ENCODE measurements at places on chromosomes 3 and 15.

DNA sequence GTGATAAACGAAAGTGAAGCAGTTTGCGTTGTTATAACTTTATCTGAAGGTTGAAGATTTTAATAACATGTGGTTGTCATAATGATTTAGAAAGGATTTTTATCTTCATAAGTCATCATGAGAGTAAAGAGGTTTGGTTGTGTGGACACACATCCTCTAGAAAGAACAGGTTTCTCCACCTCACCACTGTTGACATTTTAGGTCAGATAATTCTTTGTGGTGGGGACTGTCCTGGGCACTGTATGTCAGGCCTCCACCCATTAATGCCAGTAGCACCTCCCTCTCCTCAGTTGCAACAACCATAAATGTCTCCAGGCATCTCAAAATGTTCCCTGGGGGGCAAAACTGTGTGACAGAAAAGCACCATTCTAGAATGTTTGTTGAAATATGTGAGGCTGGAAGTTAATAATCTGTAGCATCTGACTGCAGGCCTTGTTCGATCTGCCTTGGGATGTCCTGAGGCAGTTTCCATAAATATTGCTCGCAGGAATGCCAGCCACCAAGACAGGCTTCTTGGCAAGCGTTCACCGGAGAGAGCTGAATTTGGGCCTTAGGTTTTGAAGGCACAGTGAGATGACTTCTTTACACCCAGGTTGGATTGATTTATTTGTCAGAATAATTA lies 100.1 kb downstream of the ADAMTSL3 start:
- no peak overlapping the region for H3K4me3 ChIP-seq
- no peak for DNase-seq
- H3K27me3 ChIP-seq = no peaks in the 10 kb centered on the region

DNA sequence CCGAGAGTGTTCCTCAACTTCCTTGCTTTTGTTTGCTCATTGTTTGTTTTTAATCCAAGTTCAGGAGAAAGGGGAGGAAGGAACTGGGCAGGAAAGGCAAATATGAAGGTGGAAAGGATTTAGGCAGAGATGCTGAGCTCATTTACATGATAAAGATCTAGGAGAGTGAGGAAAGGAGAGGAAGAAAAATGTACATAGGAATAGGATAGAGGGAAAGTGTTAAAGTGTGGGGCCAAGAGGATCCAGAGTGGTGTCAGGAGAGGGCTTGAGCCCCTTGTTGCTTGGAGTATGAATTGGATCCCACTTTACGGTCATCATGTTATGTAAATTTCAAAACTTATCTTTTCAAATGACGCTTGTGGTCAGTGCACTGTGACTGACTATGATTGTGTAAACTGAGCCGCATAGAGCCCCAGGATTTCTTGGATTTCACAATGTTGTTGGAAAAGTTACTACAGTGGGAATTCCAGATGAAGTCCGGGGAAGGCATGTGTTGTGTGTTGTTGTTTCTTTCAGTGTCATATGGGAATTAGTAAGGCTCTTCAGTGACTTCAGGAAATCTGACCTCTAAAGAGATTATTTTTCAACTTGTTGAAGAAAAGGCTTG lies 15.0 kb upstream of the PLD1 start:
- H3K27ac ChIP-seq = no peak overlapping the region
- DNase-seq = no peak
- H3K4me3 ChIP-seq = no peak overlapping the region
- H3K27me3 ChIP-seq = no peaks in the 10 kb centered on the region

DNA sequence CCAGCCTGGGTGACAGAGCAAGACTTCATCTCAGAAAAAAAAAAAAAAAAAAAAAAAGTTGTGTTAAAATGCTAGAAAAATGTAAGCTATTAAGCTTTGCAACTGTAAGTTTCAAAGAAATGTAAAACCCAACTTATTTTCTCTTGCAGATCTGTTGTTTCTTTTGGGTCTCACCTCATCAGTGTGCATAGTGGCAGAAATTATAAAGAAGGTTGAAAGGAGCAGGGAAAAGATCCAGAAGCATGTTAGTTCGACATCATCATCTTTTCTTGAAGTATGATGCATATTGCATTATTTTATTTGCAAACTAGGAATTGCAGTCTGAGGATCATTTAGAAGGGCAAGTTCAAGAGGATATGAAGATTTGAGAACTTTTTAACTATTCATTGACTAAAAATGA lies 25.6 kb downstream of the ASTE1 start:
- no peak overlapping the region for H3K27ac ChIP-seq
- no peak overlapping the region for H3K4me3 ChIP-seq
- H3K36me3 ChIP-seq = no peaks in the 10 kb centered on the region
- no peaks in the 10 kb centered on the region for H3K4me1 ChIP-seq
- H3K27me3 ChIP-seq = no peaks in the 10 kb centered on the region

GRCh38 chr3:167467848-167468611 lies 5.8 kb downstream of the SERPINI2 start:
- H3K4me3 ChIP-seq = no peak overlapping the region
- H3K36me3 ChIP-seq = no peaks in the 10 kb centered on the region
- no peaks in the 10 kb centered on the region for H3K4me1 ChIP-seq
- H3K27ac ChIP-seq = no peak overlapping the region

DNA sequence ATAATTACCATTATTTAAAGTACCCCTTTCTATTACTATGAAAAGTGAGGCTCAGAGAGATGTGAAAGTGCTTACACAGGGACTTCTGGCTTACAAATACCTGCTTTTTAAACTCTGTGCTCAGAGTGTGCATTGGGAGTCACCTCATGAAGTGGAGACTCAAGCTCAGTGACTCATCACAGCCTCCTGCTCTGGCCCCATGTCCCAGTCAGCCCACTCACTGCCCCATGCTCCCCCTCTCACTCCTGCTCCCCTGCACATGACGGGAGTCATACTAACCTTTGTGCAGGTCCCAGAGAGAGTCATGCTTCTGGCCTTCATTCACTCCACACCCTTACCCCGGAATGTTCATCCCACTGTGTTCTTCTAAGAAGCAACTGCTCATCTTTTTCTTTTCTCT lies 20.2 kb downstream of the CCR1 start:
- H3K27me3 ChIP-seq = no peaks in the 10 kb centered on the region

DNA sequence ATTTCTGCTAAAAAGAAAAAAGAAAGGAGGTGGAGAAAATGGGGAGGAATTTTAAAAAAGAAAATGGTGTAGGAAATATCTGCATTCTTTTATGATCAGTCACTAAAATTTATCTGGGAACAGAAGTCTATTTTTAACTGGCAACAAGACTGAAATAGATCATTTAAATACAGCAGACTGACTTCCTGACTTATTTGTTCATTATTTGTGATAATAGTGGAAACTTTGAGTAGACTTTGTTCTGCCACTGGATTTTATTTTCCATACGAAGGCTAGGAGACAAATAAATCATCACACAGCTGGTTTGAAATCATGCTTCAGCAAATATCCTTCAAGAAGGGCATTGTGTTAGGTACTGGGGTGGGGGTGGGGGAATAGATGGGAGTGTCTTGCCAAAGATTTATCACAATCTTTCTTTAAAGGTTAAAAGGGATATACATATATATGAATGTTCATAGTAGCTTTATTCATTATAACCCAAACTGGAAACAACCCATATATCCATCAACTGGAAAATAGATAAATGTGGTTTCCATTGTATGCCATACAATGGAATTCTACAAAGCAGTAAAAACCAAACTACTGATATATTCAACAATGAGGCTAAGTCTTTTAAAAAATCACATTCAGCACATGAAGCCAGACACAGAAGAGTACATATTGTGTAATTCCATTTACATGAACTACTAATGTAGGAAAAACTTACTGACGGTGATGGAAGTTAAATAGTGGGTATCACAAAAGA lies 4.7 kb upstream of the CLASP2 start:
- H3K27ac ChIP-seq = no peak overlapping the region
- H3K36me3 ChIP-seq = no peaks in the 10 kb centered on the region
- no peaks in the 10 kb centered on the region for H3K27me3 ChIP-seq

- H3K4me1 ChIP-seq = no peaks in the 10 kb centered on the region
- H3K4me3 ChIP-seq = no peak overlapping the region
- DNase-seq = peak; percentile 58
- H3K36me3 ChIP-seq = no peaks in the 10 kb centered on the region
Observed at GRCh38 chr15:26628879-26629529, 143.9 kb downstream of the GABRB3 start.

DNA sequence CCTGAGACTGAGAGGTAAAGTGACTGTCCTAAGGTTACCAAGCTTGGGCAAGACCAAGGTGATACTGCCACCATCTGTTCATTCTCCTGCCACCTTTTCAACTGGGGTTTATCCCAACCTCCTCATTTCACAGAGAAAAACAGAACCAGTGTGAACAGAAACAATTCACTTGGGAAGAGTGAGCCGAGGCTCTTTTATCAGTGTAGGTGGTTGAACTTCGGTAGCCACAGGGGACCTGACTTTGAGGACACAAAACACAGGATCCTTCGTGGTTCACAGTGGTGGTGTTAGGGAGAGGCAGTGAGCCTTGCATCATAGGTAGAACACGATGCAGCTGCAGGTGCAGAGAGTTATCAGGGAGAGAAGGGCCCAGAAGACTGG lies 72.8 kb upstream of the ICE2 start:
- H3K4me1 ChIP-seq = no peaks in the 10 kb centered on the region
- no peaks in the 10 kb centered on the region for H3K27me3 ChIP-seq
- H3K4me3 ChIP-seq = no peak overlapping the region

DNA sequence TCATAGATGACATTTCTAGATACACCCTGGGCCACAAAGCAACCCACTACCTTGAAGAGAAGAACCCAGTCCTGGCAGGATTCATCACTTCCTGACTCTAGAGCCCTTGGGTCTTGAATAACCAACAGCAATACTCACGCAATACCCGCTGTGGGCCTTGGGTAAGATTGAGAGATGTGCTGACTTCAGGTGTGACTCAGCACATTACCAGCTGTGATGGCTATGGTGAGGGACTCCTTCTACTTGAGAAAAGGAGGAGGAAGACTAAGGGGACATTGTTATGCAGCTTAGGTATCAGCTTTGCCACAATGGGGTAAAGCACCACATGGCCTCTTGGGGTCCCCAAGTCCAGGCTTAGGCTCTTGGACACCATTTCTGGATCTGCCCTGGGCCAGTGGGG lies 14.9 kb downstream of the C3orf33 start:
- H3K36me3 ChIP-seq = no peaks in the 10 kb centered on the region
- H3K4me3 ChIP-seq = no peak overlapping the region
- no peaks in the 10 kb centered on the region for H3K4me1 ChIP-seq
- H3K27ac ChIP-seq = no peak overlapping the region
- no peak for DNase-seq
- H3K27me3 ChIP-seq = no peaks in the 10 kb centered on the region

- H3K4me3 ChIP-seq = no peak overlapping the region
- H3K27me3 ChIP-seq = no peaks in the 10 kb centered on the region
- H3K27ac ChIP-seq = no peak overlapping the region
- H3K36me3 ChIP-seq = peaks cover 2% of the 10 kb centered on the region
- H3K4me1 ChIP-seq = no peaks in the 10 kb centered on the region
Observed at GRCh38 chr15:33826201-33826600, 142.1 kb upstream of the CHRM5 start.

DNA sequence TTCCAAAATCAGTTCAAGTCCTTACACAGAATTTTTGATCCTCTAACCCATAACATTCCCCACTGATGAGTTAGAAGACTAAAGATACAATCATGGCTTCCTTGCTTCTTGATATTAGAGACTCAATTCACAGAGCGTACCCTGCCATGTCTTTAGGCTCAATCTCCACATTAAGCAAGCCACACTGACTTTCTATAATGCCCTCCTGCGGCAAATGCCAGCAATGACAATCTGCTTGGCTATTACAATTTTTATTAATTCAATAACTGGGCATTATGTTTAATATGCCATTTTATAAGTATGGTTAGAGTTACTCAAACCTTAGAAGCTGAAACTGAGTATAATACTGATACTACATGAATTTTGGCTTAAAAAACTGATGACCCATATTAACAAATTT lies 479.7 kb upstream of the NR2F2 start:
- DNase-seq = no peak
- no peaks in the 10 kb centered on the region for H3K27me3 ChIP-seq
- H3K27ac ChIP-seq = no peak overlapping the region
- no peak overlapping the region for H3K4me3 ChIP-seq
- H3K4me1 ChIP-seq = no peaks in the 10 kb centered on the region

DNA sequence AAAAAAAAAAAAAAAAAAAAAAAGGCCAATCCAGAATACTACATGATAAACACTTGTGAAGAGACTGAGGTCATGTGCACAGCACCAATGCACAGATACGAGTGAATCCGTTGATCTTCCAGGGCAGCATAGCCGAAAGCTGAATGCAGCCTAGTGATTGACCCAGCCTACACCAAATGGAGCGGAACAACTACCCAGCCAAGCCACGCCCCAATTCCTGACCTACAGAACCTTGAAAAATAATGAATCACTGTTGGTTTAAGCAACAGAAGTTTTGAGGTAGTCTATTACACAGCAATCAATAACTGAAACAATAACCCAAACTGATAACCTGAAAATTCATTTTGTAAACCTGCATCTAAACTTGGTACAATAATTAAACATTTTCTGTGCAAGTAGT lies 361.0 kb downstream of the FHIT start:
- no peaks in the 10 kb centered on the region for H3K36me3 ChIP-seq
- no peak for DNase-seq
- no peak overlapping the region for H3K4me3 ChIP-seq
- no peaks in the 10 kb centered on the region for H3K27me3 ChIP-seq
- H3K27ac ChIP-seq = no peak overlapping the region
- H3K4me1 ChIP-seq = no peaks in the 10 kb centered on the region

- DNase-seq = no peak
- no peaks in the 10 kb centered on the region for H3K27me3 ChIP-seq
- peaks cover 6% of the 10 kb centered on the region for H3K36me3 ChIP-seq
- H3K4me3 ChIP-seq = no peak overlapping the region
- H3K4me1 ChIP-seq = no peaks in the 10 kb centered on the region
Observed at GRCh38 chr3:58285334-58285733, 20.7 kb upstream of the RPP14 start.

DNA sequence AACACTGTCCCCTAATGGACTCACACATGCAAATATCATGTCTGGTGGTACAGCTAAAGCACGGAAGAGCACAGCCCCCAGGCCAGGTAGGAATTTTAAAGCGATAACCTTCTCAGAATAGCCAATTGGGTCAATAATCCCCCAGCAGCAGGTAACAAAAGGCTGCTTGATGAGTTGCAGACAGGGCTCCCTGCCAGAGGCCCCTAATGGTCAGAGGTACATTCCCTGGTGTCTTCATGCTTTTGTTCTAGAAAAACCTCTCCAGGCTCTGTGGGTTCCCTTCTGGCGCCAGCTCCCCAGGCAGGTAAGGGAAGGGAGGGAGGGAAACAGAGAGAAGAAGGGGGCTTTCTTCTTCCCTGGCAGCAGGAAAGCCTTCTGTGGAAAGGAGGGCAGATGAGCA lies 43.4 kb upstream of the PRTG start:
- H3K4me1 ChIP-seq = peaks cover 1% of the 10 kb centered on the region
- no peak overlapping the region for H3K4me3 ChIP-seq
- no peaks in the 10 kb centered on the region for H3K36me3 ChIP-seq
- H3K27ac ChIP-seq = no peak overlapping the region

- H3K27me3 ChIP-seq = no peaks in the 10 kb centered on the region
- peak overlapping the region; percentile 85 for H3K4me3 ChIP-seq
- H3K36me3 ChIP-seq = no peaks in the 10 kb centered on the region
- DNase-seq = peak; percentile 68
- peak overlapping the region; percentile 63 for H3K27ac ChIP-seq
Observed at GRCh38 chr15:88255484-88256278, 858 bp downstream of the NTRK3 start.

GRCh38 chr3:133831966-133832801 lies 26.6 kb downstream of the SRPRB start:
- no peak overlapping the region for H3K4me3 ChIP-seq
- DNase-seq = no peak
- H3K36me3 ChIP-seq = no peaks in the 10 kb centered on the region
- H3K27ac ChIP-seq = no peak overlapping the region
- H3K4me1 ChIP-seq = no peaks in the 10 kb centered on the region

GRCh38 chr3:16402451-16402850 lies 111.0 kb downstream of the RFTN1 start:
- H3K27me3 ChIP-seq = no peaks in the 10 kb centered on the region
- no peaks in the 10 kb centered on the region for H3K4me1 ChIP-seq
- no peak overlapping the region for H3K27ac ChIP-seq
